Gastrocnemius medialis (tissue), 4 donors: ENCODE measurements at places on chromosomes 4 and X. TPM values are rescaled to one million over a fixed set of nuclear protein-coding genes. Genes with fewer than 3 reads are reported as not detected.

GRCh38 chrX:39169976-39170375 lies 368.7 kb downstream of the MID1IP1 start:
- H3K4me1 ChIP-seq, result no peaks in the 10 kb centered on the region
- no peaks in the 10 kb centered on the region for H3K36me3 ChIP-seq
- no peaks in the 10 kb centered on the region for H3K27me3 ChIP-seq
- H3K27ac ChIP-seq, result no peak overlapping the region

DNA sequence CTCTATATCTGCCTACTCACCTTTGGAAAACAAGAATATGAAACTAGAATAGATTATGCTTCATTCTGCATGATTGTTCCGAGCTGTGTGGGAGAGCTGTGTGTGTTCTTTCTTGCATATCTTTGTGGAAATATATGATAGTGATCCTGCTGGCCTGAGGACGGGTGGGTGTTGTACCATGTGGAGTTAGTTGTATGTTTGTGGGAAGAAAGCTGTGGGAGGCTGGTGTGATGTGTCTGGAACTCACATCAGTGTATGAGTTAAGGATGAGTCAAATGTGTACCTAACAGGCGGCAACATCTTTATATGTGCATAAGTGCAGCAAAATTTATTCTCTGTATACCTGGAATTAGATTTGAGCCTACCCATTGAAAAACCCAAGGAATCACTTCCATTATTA lies 208.1 kb upstream of the ADGRL3 start:
- no peaks in the 10 kb centered on the region for H3K36me3 ChIP-seq
- no peak overlapping the region for H3K27ac ChIP-seq
- DNase-seq, result no peak
- H3K4me3 ChIP-seq, result no peak overlapping the region

DNA sequence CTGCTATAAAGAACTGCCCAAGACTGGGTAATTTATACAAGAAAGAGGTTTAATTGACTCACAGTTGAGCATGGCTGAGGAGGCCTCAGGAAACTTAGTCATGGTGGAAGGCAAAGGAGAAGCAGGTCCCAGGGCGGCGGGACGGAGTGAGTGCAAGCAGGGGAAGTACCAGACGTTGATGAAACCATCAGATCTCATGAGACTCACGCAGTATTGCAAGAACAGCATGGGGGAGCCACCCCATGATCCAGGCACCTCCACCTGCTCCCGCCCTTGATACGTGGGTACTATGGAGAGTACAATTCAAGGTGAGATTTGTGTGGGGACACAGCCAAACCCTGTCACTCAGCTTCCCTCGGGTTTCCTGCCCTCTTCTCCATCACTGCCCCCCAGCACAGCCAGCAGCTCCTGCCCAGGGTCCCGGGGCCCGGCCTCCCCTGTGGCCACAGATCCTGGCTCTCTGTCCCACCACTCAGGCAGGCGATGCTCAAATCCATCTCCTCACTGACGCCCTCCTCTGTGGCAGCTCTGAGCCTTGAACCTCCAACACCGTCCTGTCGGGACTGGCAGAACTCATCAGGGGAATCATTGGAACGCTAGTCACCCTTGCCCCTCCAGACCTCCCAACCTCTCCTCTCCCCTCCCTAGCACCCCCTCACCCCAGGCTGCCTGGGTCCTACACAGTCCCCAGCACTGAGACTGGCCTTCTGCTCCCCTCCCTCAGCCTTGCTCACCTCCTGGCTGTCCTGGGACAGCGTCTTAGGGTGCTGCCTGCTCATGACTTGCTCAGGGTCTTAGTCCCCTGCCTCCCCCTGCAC lies 37.6 kb downstream of the FGFRL1 start:
- no peak for DNase-seq
- H3K4me3 ChIP-seq, result no peak overlapping the region
- H3K36me3 ChIP-seq, result no peaks in the 10 kb centered on the region
- H3K4me1 ChIP-seq, result peaks cover 11% of the 10 kb centered on the region
- no peak overlapping the region for H3K27ac ChIP-seq
- H3K27me3 ChIP-seq, result peaks cover 80% of the 10 kb centered on the region

GRCh38 chr4:107432451-107432850 lies 287.6 kb downstream of the PAPSS1 start:
- H3K27ac ChIP-seq, result no peak overlapping the region
- DNase-seq, result no peak
- H3K36me3 ChIP-seq, result no peaks in the 10 kb centered on the region
- no peak overlapping the region for H3K4me3 ChIP-seq

Gene GPAT3
- total RNA-seq, result 30.5 TPM

- H3K4me3 ChIP-seq, result no peak overlapping the region
- no peak overlapping the region for H3K27ac ChIP-seq
- H3K27me3 ChIP-seq, result no peaks in the 10 kb centered on the region
- no peak for DNase-seq
These were observed 1390.2 kb downstream of the C4orf33 start for GRCh38 chr4:130486186-130486585.

- no peak overlapping the region for H3K4me3 ChIP-seq
- DNase-seq, result no peak
- H3K27me3 ChIP-seq, result no peaks in the 10 kb centered on the region
- no peak overlapping the region for H3K27ac ChIP-seq
These were observed 108.0 kb downstream of the SLIT2 start for GRCh38 chr4:20359692-20360091.

Gene WNK3
- 0.10 TPM for total RNA-seq

DNA sequence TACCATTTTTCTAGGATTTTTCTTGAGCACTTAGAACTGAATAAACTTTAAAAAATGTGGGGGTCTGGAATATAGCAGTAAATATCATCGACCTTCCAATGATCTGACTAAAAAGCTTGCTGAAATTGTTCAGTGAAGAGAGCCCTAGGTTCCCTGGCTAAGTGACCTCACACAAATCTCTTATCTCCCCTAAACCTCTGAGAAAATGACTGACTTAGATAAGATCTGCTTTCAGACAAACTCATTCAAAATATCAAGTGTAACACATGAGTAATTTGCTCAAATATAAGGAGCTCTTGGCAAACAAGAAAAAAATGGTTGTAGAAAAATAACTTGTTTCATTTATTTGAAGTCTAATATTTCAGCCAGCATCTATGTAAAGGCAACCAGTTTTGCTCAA lies 441.7 kb upstream of the SLIT2 start:
- H3K27me3 ChIP-seq, result no peaks in the 10 kb centered on the region
- H3K4me1 ChIP-seq, result no peaks in the 10 kb centered on the region
- no peak overlapping the region for H3K27ac ChIP-seq
- no peak overlapping the region for H3K4me3 ChIP-seq
- DNase-seq, result no peak
- H3K36me3 ChIP-seq, result no peaks in the 10 kb centered on the region

GRCh38 chr4:128428397-128428796 lies 140.8 kb upstream of the PGRMC2 start:
- no peak overlapping the region for H3K27ac ChIP-seq
- H3K36me3 ChIP-seq, result no peaks in the 10 kb centered on the region
- H3K27me3 ChIP-seq, result no peaks in the 10 kb centered on the region
- H3K4me3 ChIP-seq, result no peak overlapping the region
- no peak for DNase-seq
- peaks cover 10% of the 10 kb centered on the region for H3K4me1 ChIP-seq

- no peak overlapping the region for H3K4me3 ChIP-seq
- no peaks in the 10 kb centered on the region for H3K27me3 ChIP-seq
- no peaks in the 10 kb centered on the region for H3K36me3 ChIP-seq
- no peak overlapping the region for H3K27ac ChIP-seq
- DNase-seq, result no peak
These were observed 1230.3 kb upstream of the AGA start for GRCh38 chr4:178672512-178672911.

GRCh38 chrX:30971774-30972603 lies 82.9 kb upstream of the TAB3 start:
- H3K36me3 ChIP-seq, result no peaks in the 10 kb centered on the region
- no peak overlapping the region for H3K4me3 ChIP-seq
- no peaks in the 10 kb centered on the region for H3K4me1 ChIP-seq
- no peaks in the 10 kb centered on the region for H3K27me3 ChIP-seq
- DNase-seq, result no peak
- H3K27ac ChIP-seq, result no peak overlapping the region

DNA sequence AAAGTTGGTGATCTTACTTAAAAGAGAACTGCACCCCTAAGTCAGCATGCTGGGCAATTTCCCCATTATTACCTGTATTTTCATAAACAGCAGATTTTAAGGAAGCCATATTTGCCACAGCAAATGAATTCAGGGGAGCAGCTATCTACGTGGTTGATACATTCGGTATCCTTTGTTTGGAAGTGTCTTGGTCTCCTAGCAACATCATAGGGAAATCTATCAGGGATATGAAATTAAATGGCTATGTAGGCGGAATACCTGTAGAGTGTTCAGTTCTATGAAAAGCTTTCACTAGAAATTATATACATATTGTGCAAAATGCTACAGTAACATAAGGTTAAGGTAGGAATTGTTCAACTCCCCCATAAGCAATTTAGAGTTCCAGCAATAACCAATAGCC lies 157.2 kb upstream of the EMCN start:
- no peak overlapping the region for H3K27ac ChIP-seq
- H3K4me3 ChIP-seq, result no peak overlapping the region
- no peak for DNase-seq
- no peaks in the 10 kb centered on the region for H3K36me3 ChIP-seq

- no peak overlapping the region for H3K4me3 ChIP-seq
- no peak for DNase-seq
These were observed 19.9 kb downstream of the MAN2B2 start for GRCh38 chr4:6594826-6595355.

GRCh38 chr4:120865985-120866384 lies 56.5 kb downstream of the PRDM5 start:
- H3K4me3 ChIP-seq, result no peak overlapping the region
- H3K4me1 ChIP-seq, result peaks cover 3% of the 10 kb centered on the region

GRCh38 chr4:111689214-111689613 lies 456.0 kb upstream of the FAM241A start:
- peak; percentile 13 for DNase-seq
- no peaks in the 10 kb centered on the region for H3K27me3 ChIP-seq
- H3K27ac ChIP-seq, result no peak overlapping the region
- H3K4me1 ChIP-seq, result peaks cover 8% of the 10 kb centered on the region
- no peak overlapping the region for H3K4me3 ChIP-seq
